ENCODE measurements at places on chromosomes 3 and 15.

GRCh38 chr3:52090933-52091468 is 34.6 kb upstream of the DUSP7 start:
- DNase-seq, result no peak

- DNase-seq, result peak; percentile 31
Measured at GRCh38 chr3:187679638-187680396, 9.6 kb upstream of the SST start.

DNA sequence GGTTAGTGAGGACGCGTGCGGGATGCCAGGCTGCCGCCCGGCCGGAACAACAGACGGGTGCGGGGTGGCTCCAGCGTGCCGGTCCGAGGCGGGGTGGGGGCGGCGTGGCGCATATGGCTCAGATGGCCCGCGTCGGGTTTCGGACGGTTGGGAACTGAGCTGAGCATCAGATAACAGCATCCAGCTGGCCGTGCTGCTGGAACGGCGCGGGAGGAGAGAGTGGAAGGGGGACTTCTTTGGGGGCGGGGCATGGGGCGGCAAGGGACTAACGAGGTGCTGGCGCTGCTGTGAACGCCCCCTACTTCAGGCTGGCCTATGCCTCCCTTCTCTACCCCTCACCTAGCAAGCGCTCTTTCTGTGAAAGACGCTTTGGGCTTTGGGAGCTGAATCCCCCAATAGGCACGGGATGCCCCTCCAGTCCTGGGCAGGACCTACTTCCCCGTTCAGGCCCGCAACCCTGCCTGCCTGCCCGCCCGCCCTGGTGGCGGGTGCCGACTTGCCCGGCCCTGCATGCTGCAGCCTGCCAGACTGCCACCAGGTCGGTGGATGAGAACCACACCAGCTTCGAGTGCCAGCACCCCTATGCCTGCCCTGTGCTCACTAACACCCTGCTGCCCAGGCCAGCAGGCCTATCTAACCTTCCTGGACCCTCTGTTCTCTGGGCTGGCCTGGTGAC is 542 bp downstream of the INKA1 start:
- peak; percentile 58 for DNase-seq

DNA sequence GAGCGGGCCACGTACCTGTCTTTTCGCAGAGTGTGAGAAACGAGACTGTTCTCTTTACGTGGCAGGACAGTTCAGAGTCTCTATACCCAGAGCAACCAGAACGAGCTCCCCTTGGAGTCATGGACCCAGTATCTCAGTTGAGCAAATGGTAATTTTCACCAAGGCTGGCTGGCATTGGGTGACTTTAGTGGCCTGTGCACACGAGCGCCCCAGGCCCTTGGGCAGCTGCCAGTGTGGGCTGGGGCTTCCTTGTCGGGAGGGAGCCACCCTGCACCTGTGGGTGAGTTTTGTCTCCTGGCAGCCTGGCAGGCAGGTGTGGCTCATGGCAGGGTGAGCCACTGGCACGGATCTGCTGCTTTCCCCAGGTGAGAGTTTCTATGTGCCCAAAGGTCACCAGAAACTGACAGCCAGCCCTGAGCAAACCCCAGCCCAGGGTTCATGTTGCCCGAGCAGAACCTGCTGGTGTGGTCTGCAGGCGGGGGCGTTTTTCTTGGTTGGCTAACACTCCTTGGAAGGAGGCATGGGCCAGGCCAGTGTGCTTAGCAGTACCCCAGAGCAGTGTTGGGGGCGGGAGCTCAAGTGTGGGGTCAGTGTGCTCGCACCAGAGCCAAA is 135.0 kb downstream of the TJP1 start:
- no peak for DNase-seq

GRCh38 chr3:71614869-71615268 is 31.3 kb upstream of the FOXP1 start:
- DNase-seq, result no peak

Data from effector CD8-positive, alpha-beta T cell (primary cell).